Activated CD4-positive, alpha-beta T cell treated with anti-CD3 and anti-CD28 coated beads, Interleukin-2, amount 50 U/mL, for 1 hour (primary cell): ENCODE measurements at places on chromosomes 5 and 9.

- no peak for DNase-seq
Measured at GRCh38 chr5:139462586-139463276, at the start of gene ECSCR. Gene ECSCR (minus strand): TSS chr5:139462743. CDS start chr5:139462670, 73 bp downstream.

- DNase-seq, result no peak
Measured at GRCh38 chr5:179345433-179346321, at the start of gene ADAMTS2. Gene ADAMTS2 (minus strand): TSS chr5:179345461. CDS start chr5:179345328, 133 bp downstream.

- DNase-seq, result no peak
Measured at GRCh38 chr9:15298362-15298761, 8.7 kb downstream of the TTC39B start.

DNA sequence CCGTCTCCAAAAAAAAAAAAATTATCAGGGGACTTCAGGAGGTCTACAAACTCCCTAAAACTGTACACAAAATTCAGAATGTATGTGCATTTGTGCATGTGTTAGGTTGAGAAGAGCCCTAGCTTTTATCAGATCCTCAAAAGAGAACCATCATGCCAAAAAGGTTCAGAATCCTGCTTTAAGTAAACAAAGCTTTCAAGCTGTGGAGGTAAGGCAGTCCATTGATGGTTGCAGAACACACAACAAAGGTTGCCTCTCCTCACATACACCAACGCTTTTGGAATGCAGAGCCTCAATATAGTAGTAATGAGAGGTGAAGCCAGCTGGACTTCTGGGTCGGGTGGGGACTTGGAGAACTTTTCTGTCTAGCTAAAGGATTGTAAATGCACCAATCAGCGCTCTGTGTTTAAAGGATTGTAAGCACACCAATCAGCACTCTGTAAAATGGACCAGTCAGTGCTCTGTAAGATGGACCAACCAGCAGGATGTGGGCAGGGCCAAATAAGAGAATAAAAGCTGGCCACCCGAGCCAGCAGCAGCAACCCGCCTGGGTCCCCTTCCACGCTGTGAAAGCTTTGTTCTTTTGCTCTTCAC is 57.9 kb upstream of the RNF38 start:
- DNase-seq, result no peak

GRCh38 chr9:85013703-85014102 is 344.2 kb downstream of the NTRK2 start:
- DNase-seq, result no peak

DNA sequence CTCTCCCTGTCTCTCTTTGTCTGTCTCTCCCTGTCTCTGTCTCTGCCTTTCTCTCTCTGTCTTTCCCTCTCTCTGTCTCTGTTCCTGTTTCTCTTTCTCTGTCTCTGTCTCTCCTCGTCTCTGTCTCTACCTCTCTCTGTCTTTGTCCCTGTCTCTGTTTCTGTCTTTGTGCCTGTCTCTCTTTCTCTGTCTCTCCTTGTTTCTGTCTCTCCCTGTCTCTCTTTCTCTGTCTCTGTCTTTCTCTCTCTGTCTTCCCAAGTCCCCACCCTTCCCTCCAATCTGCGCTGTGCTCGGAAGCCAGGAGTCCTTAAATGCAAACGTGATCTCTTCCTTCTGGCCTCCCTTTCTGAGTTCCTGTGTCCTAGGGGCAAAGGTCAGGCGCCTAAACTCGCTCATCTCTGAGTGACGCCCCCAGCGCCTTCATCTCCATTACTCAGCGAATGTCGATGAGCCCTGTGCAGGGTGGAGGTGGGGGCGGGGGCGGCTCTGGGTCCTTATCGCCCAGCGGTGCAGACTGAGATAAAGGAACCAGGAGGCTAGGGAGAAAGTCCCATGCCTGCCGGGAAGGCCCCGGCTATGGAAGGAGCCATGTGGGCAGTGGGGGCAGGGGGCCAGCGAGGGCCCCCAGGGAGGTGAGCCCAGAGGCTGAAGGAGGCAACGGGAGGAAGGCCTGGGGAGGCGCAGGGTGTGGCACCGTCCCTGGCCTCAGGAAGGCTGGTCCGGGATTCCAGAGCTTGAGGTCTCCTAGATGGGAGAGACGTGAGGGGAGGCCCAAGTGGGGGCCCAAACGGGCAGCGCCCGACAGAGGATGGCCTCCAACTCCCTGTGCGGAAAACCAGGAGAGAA is 1.5 kb upstream of the SLC6A19 start:
- DNase-seq, result no peak

- no peak for DNase-seq
Measured at GRCh38 chr5:83488821-83489220, 17.3 kb downstream of the VCAN start.

GRCh38 chr5:1124205-1125029 is 12.6 kb upstream of the SLC12A7 start:
- no peak for DNase-seq

- no peak for DNase-seq
Measured at GRCh38 chr9:73541923-73542322, 390.3 kb downstream of the ANXA1 start.

DNA sequence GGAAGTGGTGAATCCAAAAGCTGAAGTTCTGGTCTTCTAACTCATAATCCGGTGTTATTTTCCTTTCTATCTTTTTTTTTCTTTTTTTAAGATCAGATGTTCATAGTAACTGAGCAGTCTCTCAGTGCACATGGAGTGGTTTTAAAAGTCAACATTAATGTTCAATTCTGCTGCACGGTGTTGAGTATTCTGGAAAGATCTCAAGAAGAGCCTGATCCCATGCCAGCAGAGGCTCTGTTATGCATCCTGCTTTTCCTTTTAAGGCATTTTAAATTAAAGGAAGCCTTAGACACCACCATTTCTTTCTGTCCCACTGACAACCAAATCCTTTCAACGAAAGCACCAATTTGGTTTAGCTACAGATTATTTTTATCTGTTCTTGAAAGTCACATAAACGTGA is 33.4 kb downstream of the SEMA5A start:
- DNase-seq, result no peak

- no peak for DNase-seq
Measured at GRCh38 chr5:133742431-133742988, 130.2 kb upstream of the FSTL4 start.

GRCh38 chr5:64775291-64775690 is 6.6 kb downstream of the CWC27 start:
- DNase-seq, result no peak

- DNase-seq, result no peak
Measured at GRCh38 chr5:10671041-10672008, 89.7 kb downstream of the DAP start.

DNA sequence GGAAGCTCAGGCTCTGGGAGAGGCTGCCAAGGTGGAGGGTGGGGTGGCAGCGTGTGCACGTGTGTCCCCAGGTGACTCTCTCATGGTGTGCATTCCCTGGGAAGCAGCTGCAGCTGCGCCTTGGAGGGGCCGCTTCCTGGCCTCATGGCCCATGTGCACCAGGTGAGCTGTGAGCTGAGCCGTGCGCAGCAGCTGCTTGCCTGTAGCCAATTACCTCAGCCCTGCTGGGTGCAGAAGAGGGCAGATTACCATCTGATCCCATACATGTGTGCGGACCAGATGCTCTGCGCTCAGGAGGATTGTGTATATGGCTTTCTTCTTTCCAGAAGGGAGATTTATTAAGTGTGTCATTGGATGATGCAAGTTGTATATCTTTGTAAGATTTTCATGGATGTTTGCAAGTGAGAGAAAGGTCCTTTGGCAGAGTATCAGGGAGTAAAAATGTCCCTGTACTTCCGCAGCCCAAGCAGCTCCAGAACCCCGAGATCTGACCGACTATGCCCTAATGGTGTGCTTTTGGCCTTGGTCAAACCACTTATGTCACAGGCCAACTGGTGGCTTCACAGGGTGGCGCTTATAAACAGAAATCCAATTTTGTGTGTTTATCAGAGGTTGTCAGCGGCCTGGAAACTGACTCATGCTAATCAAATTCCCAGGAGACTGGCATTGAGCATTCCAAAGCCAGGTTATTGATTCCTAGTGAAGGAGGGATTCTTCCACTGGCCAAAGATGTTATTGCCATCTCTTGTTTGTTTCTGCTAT is 229.3 kb downstream of the GOLPH3 start:
- DNase-seq, result no peak

DNA sequence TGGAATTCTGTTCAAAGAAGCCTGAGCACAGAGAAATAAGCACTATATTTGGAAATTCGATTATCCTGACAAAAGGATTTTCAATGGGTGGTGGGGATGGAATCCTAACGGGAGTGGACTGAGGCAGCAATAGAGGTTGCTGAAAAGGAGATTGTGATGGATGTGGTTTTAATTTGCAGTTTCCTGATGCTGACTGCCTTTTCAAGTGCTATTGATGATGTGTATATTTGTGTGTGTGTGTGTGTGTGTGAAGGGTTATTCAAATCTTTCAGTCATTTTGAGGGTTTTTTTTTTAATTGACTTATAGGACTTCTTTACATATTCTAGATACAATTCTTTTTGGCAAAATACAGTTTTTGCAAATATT is 614.5 kb downstream of the HINT1 start:
- no peak for DNase-seq
